ENCODE measurements at places on chromosomes 1 and 21. TPM values are rescaled to one million over a fixed set of nuclear protein-coding genes. Genes with fewer than 3 reads are reported as not detected.
A peak's percentile ranks its signal among the peaks of the same experiment; 100 is the strongest.

The SESN2 gene
- total RNA-seq, result 5.8 TPM

The SLAMF1 gene
- total RNA-seq, result not detected

The OR14K1 gene
- total RNA-seq, result not detected

The S100A9 gene
- total RNA-seq, result not detected

The MAP3K21 gene
- total RNA-seq, result not detected

The HSPA6 gene
- 0.13 TPM for total RNA-seq

The LYPD8 gene
- total RNA-seq, result 1.6 TPM

The CD2 gene
- total RNA-seq, result not detected

The TSPAN2 gene
- 0.02 TPM for total RNA-seq

The ADORA3 gene
- 0.10 TPM for total RNA-seq

The TRIM58 gene
- total RNA-seq, result not detected

The C1orf87 gene
- not detected for total RNA-seq

The MNDA gene
- total RNA-seq, result not detected

GRCh38 chr21:35274923-35275322 lies 225.8 kb upstream of the RUNX1 start:
- DNase-seq, result no peak

DNA sequence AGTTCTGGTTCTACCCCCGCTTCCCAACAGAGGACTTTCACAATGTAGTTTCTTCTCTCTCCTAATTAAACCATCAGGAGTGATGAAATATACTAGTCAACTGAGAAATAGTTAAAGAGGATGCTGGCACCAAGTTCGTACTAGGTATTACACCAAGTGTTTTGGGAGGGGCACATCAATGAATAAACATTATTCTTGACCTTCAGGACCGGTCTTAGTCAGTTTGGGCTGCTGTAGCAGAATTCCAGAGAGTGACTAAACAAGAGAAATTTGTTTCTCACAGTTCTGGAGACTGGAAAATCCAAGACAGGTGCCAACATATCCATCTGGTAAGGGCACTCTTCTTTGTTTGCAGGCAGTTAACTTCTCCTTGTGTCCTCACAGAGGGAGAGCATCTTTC lies 103.8 kb downstream of the SPATA17 start:
- DNase-seq, result no peak

- no peak for DNase-seq
These were observed 56.3 kb downstream of the ITGB3BP start for GRCh38 chr1:63466759-63467158.

DNA sequence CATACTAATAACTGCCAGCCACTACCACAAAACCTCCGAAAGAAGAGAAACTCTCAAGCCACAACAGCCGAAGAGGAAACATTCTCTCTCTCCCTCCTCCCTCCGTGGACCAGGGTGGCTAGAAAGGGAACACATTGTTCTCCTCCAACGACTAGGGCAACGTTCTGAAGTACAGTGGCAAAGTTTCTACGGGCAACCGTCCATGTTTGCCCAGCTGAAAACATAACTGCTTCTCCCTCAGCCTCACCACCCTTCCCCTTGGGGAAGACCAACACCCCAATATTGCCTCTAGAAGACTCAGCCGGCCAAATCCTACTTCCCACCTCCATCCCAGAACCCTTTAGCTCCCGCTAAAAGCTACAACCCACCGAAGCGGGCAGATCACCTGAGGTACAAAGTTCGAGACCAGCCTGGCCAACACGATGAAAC lies 2.0 kb downstream of the GLUL start:
- DNase-seq, result no peak

DNA sequence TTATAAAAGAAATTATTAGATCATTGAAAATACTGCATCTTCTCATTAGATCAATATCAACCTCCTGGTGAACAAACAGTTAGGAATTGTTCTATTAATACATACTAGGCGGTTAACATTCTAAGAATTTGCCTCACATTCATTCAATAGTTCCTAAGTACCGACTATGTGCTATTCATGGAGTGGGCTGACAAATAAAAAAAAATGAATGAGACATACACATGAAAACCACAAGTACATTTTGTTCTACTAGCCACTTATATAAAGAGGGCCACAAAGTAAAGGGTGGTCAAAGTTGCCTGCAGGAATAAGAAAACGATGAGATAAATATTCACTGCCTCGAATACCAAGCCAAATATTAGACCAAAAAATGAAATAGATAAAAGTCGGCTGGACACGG lies 294.4 kb downstream of the SDCCAG8 start:
- no peak for DNase-seq

DNA sequence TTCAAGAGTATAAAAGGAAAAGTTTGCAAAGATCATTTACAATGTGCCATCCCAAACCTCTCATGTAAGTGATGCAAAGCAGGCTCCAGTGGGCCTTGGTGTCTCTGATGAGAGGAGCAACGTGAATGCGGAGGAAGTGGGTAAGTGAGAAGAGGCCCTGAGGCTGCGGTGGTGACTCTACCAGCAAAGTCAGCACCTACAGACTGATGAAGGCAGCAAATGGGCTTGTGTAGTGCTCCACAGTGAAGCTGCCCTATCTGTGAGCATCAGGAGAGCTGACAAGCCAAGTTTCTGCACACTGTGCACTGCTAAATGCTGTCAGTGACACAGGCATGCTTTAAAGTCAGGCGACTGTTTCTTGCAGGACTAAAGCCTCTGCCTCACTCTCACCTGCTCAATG lies 15.6 kb upstream of the RAP1A start:
- DNase-seq, result no peak

DNA sequence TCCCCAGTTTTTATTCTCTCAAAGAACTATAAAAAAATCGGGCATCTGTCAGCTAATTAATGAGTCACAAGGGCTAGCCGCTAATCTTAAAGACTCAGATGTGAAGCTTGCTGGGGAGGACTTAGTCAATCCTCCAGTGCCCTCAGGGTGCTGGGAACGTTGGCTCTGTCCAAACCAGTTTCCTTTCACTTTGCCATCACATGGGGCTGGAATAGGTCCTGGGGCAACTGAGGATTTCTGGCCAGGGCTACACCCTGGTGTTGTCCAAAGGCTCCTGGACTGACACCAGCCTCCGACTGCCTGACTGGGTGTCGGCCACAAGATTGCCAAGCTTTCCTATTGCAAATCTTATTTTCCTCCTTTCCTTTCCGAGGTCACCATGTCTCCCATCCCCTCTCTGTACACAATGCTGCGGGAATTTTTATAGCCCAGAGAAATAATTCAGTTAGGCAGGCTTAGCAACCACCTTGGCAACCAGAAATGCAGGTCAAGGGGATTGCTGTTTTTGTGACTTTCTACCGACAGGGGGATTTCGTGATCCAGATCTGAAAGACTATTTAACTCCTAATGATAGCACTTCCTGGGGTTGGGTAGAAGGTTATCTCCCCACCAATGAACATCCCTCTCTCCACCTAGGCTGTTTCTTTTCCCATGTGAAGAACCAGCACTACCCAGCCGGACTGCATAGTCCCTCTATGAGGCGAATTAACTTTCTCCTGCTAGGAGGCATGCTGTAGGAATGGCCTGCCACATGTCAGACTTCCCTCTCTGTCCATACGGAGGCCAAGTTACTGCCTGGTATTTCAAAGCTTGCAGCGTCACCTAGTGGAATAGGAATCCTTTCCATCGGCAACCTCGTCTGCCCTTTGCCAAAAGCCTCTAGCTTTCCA lies 29.9 kb upstream of the CTBS start:
- peak; percentile 59 for DNase-seq

- DNase-seq, result peak; percentile 93
These were observed 4.5 kb downstream of the HDGF start for GRCh38 chr1:156746728-156747631.

- DNase-seq, result no peak
These were observed 14.6 kb downstream of the ZNF691 start for GRCh38 chr1:42861014-42861399.

- peak; percentile 67 for DNase-seq
These were observed 10.5 kb downstream of the ACOT11 start for GRCh38 chr1:54558434-54559030.

DNA sequence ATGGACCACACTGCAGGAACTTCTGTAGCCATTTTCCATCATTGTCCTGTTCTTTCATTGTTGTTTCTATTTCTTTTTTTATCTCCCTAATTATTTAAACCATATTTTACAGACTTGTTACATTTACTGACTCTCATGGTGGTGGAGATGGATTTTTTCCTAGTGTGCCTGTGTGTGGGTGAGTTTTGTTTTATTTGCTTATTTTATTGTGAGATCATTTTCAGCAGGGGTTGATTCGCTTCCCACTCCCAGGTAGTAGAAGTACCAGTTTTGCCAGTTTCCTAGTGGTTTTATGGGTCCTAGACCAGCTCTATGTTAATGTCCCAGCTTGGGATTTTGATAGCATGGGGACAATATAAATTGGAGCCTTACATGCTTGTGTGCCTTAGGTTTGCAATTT lies 80.0 kb upstream of the BACH1 start:
- no peak for DNase-seq

GRCh38 chr1:97145321-97145956 lies 423.9 kb downstream of the PTBP2 start:
- no peak for DNase-seq

GRCh38 chr1:63955370-63956145 lies 181.7 kb downstream of the ROR1 start:
- DNase-seq, result no peak

GRCh38 chr1:216020743-216021345 lies 402.4 kb downstream of the USH2A start:
- no peak for DNase-seq

DNA sequence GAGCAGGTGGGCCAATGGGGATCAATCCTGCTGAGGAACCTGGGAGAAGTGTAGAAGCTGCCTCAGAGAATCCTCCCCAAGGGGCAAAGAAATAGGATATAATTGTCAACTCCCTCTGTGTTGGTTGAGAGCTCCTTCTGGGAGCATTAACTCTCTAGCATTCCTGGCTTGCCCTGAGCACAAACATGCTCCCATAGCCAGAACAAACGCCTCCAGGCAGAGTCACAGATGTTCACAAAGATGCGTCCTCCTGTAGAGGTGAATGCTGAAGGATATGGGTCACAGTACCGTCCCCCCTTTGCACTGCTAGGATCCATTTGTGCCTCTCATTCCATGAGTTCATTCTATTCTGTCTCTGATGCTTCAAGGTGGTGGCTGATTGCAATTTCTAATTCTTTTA lies 9.6 kb upstream of the BCAN start:
- DNase-seq, result no peak

GRCh38 chr1:2283991-2284895 lies 56.1 kb downstream of the SKI start:
- no peak for DNase-seq

DNA sequence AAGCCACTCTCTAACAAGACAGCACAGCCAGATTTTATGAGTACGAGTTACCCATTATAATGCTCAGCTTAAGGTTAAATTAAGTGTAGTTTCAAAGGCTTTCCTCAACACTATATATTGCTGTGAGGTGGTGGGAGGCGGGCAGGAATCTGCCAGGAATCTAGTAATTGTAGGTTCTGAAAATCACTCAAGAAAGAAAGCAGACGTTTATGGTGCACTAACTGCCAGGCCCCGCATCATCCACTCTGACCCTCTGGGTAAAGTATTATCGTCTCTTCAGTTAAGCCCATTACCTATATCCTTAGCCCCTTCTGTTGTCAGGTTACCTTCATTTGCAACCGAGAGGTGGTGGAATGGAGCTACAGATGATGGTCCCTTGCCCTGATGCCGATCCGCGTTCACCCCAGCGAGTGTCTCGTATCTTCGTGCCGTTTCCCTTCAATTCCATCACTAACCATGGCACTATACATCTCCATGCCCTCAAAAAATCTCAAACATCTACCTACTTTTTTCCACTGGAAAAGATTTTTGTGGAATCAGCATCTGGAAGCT lies 12.4 kb downstream of the HMGN1 start:
- no peak for DNase-seq

- DNase-seq, result no peak
These were observed 49.1 kb downstream of the TRPM2 start for GRCh38 chr21:44402323-44403105.

DNA sequence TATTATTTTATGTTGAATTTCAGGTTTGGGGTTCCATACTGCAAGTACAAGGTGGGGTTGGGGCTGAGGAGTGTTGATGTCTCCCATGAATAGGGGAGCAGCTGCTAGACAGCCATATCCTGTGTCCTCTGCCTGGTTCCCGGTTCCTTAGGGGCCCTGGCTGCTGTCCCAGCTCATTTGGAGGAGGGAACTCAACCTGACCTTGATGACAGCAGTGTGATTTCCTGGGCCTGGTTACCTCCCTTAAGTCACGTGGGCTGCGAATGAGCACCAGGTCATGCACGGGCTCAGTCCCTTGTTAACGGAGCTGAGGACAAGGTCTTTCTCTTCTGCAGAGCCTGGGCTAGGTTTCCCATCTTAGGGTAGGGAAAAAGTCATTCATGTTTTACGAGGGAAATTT lies 85.1 kb downstream of the MTR start:
- DNase-seq, result peak; percentile 6

DNA sequence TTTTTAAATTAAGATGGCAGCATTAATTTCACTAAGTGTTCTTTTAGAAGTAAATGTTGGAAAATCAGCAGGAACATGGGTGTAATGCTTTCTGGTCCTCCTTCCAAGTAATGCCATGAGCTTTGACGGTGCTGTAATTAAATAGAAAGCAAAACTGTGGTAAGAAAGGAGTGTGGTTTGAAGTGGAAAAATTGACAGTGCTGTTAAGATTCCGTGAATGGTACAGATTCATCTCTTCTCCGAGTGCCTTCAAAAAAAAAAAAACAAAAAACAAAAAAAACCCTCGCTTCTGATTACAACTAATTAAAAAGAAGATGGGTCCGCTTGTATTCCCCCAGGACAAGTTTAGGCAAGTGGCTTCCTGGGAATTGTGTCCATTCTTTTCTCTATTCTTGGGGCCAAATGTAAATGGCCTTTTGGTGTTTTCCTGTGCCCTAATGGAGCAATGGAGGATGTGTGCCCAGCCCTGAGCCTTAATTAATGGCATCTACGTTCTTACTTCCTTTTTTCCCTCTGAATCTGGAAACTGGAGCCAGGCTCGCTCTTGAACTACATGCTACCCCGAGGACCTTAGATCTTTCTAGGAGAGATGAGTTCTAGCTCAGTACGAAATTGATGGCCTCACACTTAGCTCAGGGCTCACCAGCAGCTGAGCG lies 5.1 kb downstream of the LMO4 start:
- DNase-seq, result no peak

GRCh38 chr1:184222652-184223052 lies 164.2 kb upstream of the C1orf21 start:
- DNase-seq, result peak; percentile 67

- no peak for DNase-seq
These were observed 29.0 kb upstream of the KDM4A start for GRCh38 chr1:43620956-43621355.

GRCh38 chr1:3978990-3979325 lies 78.9 kb upstream of the C1orf174 start:
- peak; percentile 84 for DNase-seq

- DNase-seq, result peak; percentile 90
These were observed 218.4 kb downstream of the HLX start for GRCh38 chr1:221097479-221098281.

GRCh38 chr1:201156819-201157218 lies 2.5 kb upstream of the TMEM9 start:
- DNase-seq, result no peak

DNA sequence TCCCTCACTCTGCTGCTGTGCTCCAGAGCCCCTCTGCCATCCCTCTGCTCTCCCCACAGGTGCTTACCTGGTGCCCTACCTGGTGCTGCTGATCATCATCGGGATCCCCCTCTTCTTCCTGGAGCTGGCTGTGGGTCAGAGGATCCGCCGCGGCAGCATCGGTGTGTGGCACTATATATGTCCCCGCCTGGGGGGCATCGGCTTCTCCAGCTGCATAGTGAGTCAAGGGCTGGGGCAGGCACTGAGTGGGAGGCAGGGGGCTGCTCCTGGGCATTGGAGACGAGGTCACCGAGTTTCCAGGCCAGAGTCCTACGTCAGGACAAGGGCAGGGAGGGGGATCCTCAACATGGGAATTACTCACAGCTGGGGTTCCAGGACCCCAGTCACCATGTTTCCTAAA lies 21.7 kb downstream of the SLC6A17 start:
- DNase-seq, result no peak

- DNase-seq, result peak; percentile 94
These were observed 5.2 kb downstream of the H6PD start for GRCh38 chr1:9239622-9240401.

Data from SJCRH30 (cell line).